ENCODE measurements at places on chromosomes 3 and 15. TPM values are rescaled to one million over a fixed set of nuclear protein-coding genes. Genes with fewer than 3 reads are reported as not detected.

DNA sequence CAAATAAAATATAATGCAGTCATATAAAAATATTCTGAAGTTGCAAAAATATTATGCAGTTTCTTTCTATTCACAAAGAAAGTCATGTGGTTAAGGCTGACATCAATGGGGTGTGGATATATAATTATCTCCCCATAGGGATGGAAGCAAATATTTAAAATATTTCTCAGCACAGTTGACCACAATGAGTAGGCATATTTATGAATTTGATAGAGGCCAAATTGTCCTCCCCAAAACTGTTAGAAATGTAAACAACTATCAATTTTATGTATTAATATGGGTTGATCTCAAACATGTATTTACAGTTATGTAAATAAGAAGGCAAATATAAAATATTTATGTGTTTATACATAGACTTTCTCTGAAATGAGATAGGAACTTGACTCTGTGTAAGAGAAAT is 246.0 kb upstream of the CBLB start:
- no peaks in the 10 kb centered on the region for H3K27me3 ChIP-seq
- no peak overlapping the region for H3K4me3 ChIP-seq
- no peaks in the 10 kb centered on the region for H3K36me3 ChIP-seq
- no peak for DNase-seq
- no peaks in the 10 kb centered on the region for H3K4me1 ChIP-seq

DNA sequence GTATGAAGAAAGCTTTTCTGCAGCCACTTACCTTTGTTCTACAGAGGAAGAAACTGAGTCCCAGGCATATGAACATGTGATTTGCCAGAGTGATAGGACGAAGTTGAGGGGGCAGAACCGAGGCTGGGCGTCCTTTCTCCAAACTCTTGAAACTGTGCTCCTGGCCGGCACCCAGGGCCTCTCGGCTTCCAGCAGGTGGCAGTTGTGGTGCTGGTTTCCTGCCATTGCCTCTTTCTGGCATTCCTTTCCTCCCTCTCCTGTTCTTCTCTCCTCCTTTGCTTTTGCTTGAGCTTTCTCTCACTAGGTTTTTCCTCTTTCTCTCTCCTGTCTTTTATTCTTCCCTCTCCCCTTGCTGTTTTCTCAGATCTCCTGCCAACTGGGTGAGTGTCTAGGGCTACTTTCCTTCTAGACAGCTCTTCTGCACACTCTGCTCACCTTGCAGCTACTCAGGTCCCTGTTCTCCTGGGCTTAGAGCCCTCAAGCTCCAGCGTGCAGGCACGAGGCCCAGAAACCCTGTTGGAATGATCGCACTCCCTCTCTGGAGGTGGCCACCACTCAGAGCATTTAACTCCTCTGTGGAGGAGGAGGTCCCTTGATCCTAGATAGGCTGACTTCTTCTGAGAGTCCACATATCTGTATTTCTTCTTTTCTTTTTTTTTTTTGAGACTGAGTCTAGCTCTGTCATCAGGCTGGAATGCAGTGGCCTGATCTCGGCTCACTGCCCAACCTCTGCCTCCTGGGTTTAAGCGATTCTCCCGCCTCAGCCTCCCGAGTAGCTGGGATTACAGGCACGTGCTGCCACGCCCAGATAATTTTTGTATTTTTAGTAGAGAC is 26.2 kb downstream of the TRAK1 start:
- peak; percentile 46 for DNase-seq
- H3K4me1 ChIP-seq = peaks cover 4% of the 10 kb centered on the region
- H3K4me3 ChIP-seq = no peak overlapping the region
- H3K27ac ChIP-seq = no peak overlapping the region
- no peaks in the 10 kb centered on the region for H3K36me3 ChIP-seq

The ITIH1 gene
- total RNA-seq = 0.18 TPM

The TPRG1 gene
- total RNA-seq = 8.3 TPM

The MB21D2 gene
- total RNA-seq = 16.2 TPM

The TP63 gene
- total RNA-seq = 1.5 TPM

The GNAT1 gene
- not detected for total RNA-seq

Measured in uterus (tissue), 4 donors.